Left renal pelvis (tissue), 4 donors: ENCODE measurements at places on chromosomes 7 and 10. TPM values are rescaled to one million over a fixed set of nuclear protein-coding genes. Genes with fewer than 3 reads are reported as not detected.

DNA sequence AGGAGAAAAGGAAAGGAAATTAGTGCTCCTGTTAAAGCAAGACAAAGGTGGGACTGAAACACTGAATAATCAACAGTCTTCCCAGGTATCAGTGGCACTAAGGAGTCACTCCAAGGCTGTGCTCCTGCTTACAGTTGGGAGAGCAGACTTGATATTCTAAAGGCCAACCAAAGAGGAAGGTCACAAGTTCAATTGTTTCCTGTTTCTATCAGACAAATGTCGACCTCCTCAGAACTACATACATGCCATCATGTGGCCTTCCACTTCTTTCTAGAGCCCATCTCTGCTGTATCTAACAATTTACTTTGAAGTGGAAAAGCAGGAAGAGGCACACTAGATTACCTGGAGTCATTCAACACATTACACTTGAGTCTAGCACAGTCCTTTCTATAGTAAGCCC lies 3.4 kb downstream of the ZNF239 start:
- DNase-seq: no peak

DNA sequence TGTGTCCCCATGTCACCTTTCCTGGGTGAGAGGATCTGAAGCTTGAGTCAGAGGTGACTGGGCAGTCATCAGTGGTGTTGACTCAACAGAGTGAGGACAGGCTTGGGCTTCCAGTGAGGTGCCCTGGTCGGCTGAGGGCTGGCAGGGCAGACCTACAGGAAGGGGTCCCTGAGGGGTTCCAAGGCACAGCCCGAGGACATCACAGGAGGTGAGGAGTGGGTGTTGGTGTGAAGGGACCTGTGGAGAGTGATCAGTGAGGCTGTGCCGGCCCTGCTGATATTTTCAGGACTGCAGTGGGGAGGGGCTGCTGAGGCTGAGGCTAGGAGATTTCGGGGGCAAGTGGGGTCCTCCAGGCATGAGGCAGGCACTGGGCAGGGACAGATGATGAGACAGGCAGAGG lies 545.5 kb downstream of the TCERG1L start:
- DNase-seq: no peak

DNA sequence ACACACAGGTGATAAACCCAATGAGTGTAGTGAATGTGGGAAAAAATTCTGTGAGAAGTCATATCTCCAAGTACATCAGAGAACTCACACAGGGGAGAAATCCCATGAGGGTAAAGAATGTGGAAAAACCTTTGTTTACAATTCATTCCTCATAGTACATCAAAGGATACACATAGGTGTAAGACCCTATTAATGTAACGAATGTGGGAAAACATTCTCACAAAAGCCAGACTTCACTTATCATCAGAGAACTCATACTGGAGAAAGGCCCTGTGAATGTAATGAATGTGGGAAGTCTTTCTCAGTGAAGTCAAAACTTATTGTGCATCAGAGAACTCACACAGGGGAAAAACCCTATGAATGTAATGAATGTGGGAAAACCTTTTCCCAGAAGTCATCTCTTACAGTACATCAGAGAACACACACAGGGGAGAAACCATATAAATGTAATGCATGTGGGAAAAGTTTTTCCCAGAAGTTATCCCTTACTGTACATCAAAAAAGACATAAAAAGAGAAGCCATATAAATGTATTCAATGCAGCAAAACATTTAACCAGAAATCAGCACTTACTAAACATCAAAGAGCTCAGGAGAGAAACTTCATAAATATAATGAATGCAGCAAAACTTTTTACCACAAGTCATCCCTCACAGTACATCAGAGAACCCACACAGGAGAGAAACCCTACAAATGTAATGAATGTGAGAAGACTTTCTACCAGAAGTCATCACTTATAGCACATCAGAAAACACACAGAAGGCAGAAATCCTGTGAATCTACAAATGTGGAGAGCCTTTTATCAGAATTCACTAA lies 49.8 kb downstream of the ZNF239 start:
- no peak for DNase-seq

SLC26A3 gene
- polyA plus RNA-seq: 0.24 TPM

SAMD9L gene
- polyA plus RNA-seq: 4.8 TPM

LIPJ gene
- 0.05 TPM for polyA plus RNA-seq

RBP4 gene
- polyA plus RNA-seq: 0.65 TPM

RBM20 gene
- polyA plus RNA-seq: 7.0 TPM
